Spleen (tissue), 13 donors: ENCODE measurements at places on chromosomes 11 and 22. TPM values are rescaled to one million over a fixed set of nuclear protein-coding genes. Genes with fewer than 3 reads are reported as not detected.

The PRRG4 gene
- polyA plus RNA-seq: 0.65 TPM

The ELF5 gene
- 0.28 TPM for polyA plus RNA-seq

The KLHL35 gene
- polyA plus RNA-seq: 2.0 TPM

DNA sequence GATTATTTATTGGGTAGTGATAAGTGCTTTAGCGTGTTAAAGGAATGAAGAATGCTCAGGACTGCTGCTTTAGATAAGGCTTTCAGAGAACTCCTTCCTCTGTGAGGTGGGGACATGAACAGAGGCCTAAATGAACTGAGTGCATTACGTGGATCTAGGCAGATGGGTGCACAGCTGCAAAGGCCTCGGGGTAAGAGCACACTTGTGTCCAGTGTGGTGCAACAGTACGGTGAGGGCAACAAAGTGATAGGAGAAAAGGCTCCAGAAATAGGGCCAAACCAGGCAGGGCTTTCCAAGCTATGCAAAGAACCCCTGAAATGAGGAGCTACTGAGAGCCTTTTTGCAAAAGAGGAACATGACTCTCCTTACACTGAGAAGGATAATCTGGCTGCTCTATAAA lies 45.3 kb upstream of the ARHGAP32 start:
- H3K4me1 ChIP-seq: no peaks in the 10 kb centered on the region
- H3K27ac ChIP-seq: no peak overlapping the region

DNA sequence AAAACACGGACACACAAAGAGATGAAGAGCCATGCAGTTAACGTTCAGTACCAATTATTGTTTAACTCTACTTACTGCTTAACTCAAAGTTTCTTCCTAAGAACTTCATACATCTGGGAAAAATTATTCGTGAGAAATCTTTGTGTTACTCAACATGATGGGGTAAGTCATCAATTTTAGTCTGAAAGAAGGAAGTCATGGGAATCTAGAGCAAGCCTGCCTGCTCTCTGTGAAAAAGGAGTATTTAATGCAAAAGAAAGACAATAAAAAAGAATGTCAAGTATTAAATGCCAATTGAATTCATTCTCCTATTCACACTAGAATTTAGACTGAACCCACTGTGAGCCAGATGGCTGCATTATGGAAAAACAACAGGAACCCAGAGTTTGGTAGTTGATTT lies 16.0 kb downstream of the TMEM123 start:
- H3K36me3 ChIP-seq: no peaks in the 10 kb centered on the region
- H3K4me1 ChIP-seq: peaks cover 32% of the 10 kb centered on the region
- no peaks in the 10 kb centered on the region for H3K27me3 ChIP-seq

DNA sequence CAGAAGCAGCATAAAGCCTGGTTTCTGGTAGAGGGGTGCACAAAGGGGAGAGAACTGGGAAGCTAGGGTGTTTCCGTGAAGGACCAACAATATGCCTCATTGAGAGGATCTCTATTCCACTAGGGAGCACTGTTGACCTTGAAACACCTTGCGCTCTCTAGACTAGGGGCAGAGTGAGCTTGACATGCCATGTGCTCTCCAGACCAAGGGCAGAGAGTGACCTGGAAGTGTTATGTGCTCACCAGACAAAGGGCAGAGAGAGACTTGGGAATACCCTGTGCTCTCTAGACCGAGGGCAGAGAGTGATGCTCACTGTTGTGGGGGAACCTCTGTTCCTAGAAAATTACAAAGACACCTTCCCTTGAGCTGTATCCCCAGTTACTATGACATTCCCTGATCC lies 15.2 kb upstream of the EI24 start:
- H3K27ac ChIP-seq: no peak overlapping the region
- H3K4me3 ChIP-seq: no peak overlapping the region
- no peaks in the 10 kb centered on the region for H3K4me1 ChIP-seq
- H3K27me3 ChIP-seq: no peaks in the 10 kb centered on the region

The RASSF10 gene
- polyA plus RNA-seq: not detected

- H3K27me3 ChIP-seq: no peaks in the 10 kb centered on the region
- H3K27ac ChIP-seq: no peak overlapping the region
- DNase-seq: no peak
- H3K4me3 ChIP-seq: no peak overlapping the region
- peaks cover 84% of the 10 kb centered on the region for H3K36me3 ChIP-seq
- no peaks in the 10 kb centered on the region for H3K4me1 ChIP-seq
Observed at GRCh38 chr11:898143-898511, 12.5 kb downstream of the CHID1 start.

The GRIA4 gene
- not detected for polyA plus RNA-seq

GRCh38 chr22:27857443-27857842 lies 55.9 kb upstream of the MN1 start:
- H3K36me3 ChIP-seq: peaks cover 95% of the 10 kb centered on the region
- no peak overlapping the region for H3K27ac ChIP-seq
- H3K27me3 ChIP-seq: no peaks in the 10 kb centered on the region
- H3K4me1 ChIP-seq: peaks cover 21% of the 10 kb centered on the region
- no peak overlapping the region for H3K4me3 ChIP-seq

The PLA2G3 gene
- polyA plus RNA-seq: not detected

- no peak overlapping the region for H3K27ac ChIP-seq
- no peak overlapping the region for H3K4me3 ChIP-seq
- DNase-seq: peak; percentile 72
- no peaks in the 10 kb centered on the region for H3K27me3 ChIP-seq
- H3K4me1 ChIP-seq: peaks cover 50% of the 10 kb centered on the region
Observed at GRCh38 chr11:1835671-1836010, 851 bp downstream of the SYT8 start.

- no peaks in the 10 kb centered on the region for H3K36me3 ChIP-seq
- peak overlapping the region; percentile 97 for H3K27ac ChIP-seq
- H3K27me3 ChIP-seq: no peaks in the 10 kb centered on the region
- no peak overlapping the region for H3K4me3 ChIP-seq
- H3K4me1 ChIP-seq: peaks cover 58% of the 10 kb centered on the region
Observed at GRCh38 chr11:73380897-73381410, 4.8 kb downstream of the RELT start.

DNA sequence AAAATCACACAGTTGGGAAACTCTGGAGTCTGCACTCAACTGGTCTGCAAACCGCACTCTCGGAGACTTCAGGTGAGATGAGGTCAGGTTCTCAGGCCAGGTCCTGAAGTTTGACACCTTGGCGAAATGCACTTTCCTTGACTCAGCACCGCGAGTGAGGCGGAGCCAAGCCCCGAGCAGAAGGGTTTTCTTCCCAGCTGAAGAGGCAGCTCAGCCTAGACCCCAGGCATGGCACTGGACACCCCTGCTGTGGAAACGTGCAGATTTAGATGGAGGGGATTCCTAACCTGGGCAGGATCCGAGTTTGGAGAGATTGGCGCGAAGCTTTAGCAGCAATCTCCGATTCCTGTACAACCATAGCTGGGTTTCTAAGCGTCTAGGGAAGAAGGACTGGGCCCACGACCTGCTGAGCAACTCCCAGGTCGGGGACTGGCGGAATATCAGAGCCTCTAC lies 835 bp upstream of the MYOD1 start:
- no peaks in the 10 kb centered on the region for H3K36me3 ChIP-seq
- peaks cover 37% of the 10 kb centered on the region for H3K4me1 ChIP-seq
- peaks cover 64% of the 10 kb centered on the region for H3K27me3 ChIP-seq

The APLNR gene
- polyA plus RNA-seq: 3.0 TPM

- H3K36me3 ChIP-seq: no peaks in the 10 kb centered on the region
- H3K4me1 ChIP-seq: peaks cover 5% of the 10 kb centered on the region
- no peak overlapping the region for H3K4me3 ChIP-seq
- peak; percentile 11 for DNase-seq
Observed at GRCh38 chr22:46545086-46545792, 7.8 kb upstream of the CELSR1 start.

The FAM227A gene
- 0.07 TPM for polyA plus RNA-seq

DNA sequence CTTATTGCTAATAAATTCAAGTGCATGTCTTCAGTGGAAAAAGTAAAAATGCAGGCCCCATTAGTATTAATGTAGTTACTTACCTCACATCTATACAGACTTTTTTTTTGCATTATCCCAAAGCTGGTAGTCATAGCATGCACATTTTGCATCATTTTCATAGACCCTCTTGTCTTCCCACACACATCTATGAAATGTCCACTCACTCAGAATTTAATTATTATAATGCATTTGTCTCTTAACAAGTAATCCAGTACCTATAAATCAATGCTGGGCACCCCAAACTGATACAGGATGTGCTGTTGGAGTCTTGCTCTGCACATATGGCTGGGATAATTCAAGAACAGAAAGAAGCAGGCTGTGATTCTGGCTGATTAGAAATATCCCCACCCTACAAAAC lies 370.4 kb upstream of the FAT3 start:
- no peaks in the 10 kb centered on the region for H3K36me3 ChIP-seq
- no peaks in the 10 kb centered on the region for H3K27me3 ChIP-seq
- no peak overlapping the region for H3K27ac ChIP-seq
- DNase-seq: no peak
- H3K4me3 ChIP-seq: no peak overlapping the region
- no peaks in the 10 kb centered on the region for H3K4me1 ChIP-seq

GRCh38 chr11:106017093-106017492 lies 4.9 kb downstream of the MSANTD4 start:
- no peaks in the 10 kb centered on the region for H3K27me3 ChIP-seq
- no peak overlapping the region for H3K4me3 ChIP-seq
- H3K4me1 ChIP-seq: peaks cover 27% of the 10 kb centered on the region
- H3K36me3 ChIP-seq: no peaks in the 10 kb centered on the region
- no peak for DNase-seq
- H3K27ac ChIP-seq: no peak overlapping the region

GRCh38 chr11:110762590-110762989 lies 50.4 kb upstream of the ARHGAP20 start:
- peaks cover 3% of the 10 kb centered on the region for H3K4me1 ChIP-seq
- DNase-seq: no peak
- H3K27me3 ChIP-seq: no peaks in the 10 kb centered on the region
- no peak overlapping the region for H3K27ac ChIP-seq
- H3K36me3 ChIP-seq: no peaks in the 10 kb centered on the region

- DNase-seq: no peak
- peaks cover 46% of the 10 kb centered on the region for H3K36me3 ChIP-seq
- peak overlapping the region; percentile 95 for H3K27ac ChIP-seq
- H3K4me3 ChIP-seq: peak overlapping the region; percentile 81
- no peaks in the 10 kb centered on the region for H3K27me3 ChIP-seq
Observed at GRCh38 chr11:65500387-65501185, 1.7 kb downstream of the MALAT1 start.

DNA sequence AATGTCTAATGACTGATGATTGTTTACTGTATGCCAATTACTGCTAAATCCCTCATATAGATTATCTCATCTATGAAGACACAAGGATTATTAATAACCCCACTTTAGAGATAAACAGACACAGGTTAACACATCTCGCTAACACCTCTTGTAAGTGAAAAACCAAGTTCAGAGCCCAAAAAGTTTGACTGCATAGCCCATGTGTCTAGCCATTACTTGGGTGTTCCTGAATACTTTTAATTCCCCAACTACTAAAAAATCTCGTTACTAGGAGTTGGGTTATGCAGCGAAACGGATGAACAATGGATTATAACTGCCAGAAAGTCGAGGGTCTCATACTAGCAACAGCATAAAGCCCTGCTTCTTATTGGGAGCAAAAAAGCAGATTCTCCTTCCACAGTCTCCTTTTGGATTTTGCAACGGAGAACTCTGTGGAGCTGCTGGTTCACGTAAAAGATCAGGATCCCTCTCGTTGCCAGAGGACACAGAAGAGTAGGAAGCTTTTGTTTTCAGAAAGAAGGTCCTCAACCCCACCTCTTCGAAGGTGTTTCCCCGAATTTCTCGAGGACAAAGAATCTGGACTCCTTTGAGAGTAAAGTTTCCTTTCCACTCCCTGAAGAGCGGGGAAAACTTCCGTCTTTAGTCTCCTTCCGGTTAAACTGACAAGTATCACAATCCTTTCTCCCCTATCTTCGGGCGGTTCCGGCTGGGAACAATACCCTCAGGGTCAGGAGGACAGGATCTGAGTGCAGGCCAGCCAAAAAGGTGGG lies 979 bp downstream of the ZBED5 start:
- H3K36me3 ChIP-seq: peaks cover 3% of the 10 kb centered on the region
- H3K4me1 ChIP-seq: peaks cover 35% of the 10 kb centered on the region
- peak overlapping the region; percentile 61 for H3K4me3 ChIP-seq
- DNase-seq: no peak
- H3K27me3 ChIP-seq: no peaks in the 10 kb centered on the region

GRCh38 chr11:73963861-73964260 lies 13.0 kb downstream of the DNAJB13 start:
- peaks cover 29% of the 10 kb centered on the region for H3K4me1 ChIP-seq
- peak; percentile 43 for DNase-seq
- no peak overlapping the region for H3K27ac ChIP-seq
- H3K36me3 ChIP-seq: no peaks in the 10 kb centered on the region

The RNF215 gene
- polyA plus RNA-seq: 8.3 TPM

DNA sequence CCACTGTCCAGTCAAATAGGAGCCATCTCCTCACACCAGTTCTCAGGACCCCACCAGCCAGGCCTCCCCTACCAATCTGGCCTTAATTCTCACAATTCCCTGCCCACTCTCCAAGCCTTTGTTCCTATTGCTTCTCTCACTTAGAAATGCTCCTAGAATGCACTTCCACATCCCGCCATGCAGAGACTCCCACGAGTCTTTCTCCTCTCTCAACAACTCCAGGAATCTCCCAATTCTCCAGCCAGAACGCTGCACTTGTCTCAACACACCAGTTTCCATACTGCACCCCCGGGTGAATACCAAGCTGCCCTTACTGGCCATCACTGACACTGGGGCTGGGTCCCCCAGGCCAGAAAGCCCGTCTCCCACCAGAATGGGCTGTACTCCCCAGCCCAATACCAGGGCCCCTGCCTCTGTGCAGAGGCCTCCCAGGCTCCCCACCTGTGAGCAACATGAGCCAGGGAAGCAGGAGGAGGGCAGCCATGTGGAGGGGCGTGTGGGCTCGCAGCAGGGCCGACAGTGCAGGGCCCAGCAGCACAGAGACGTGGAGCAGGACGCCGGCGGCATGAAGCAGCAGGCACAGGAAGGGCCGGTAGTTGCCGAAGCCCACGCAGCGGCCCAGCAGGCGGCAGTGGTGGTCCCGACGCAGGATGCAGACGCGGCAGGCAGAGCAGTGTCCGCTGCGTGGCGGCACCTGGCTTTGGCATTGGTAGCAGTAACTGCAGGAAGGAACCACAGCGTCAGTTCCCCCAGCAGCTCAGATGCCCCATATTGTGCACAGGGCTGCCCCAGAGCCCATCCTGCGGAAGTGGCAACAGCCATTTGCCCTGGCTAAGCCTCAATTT lies 2.4 kb downstream of the ZDHHC24 start:
- peaks cover 59% of the 10 kb centered on the region for H3K4me1 ChIP-seq
- peak overlapping the region; percentile 76 for H3K27ac ChIP-seq
- peaks cover 36% of the 10 kb centered on the region for H3K36me3 ChIP-seq
- peak overlapping the region; percentile 88 for H3K4me3 ChIP-seq
- H3K27me3 ChIP-seq: no peaks in the 10 kb centered on the region

The KDELR3 gene
- 3.1 TPM for polyA plus RNA-seq

DNA sequence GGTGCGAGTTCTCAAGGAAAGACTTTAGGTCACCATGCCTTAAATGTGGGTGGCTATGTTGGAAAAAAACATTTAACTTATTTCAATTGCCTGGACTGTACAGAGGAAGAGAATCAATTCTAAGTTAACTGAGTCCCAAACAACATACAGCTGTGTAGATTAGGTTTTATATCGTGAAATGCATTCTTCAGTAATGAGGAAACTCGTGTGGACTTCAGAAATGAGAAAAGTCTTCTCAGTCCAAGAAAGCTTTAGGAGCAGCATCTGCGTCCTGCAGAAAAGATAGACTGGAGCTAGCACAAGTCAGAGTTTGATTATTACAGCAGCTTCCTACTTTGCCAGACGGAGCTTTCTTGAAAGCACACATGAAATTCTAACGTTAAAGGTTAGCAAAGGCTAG lies 673.0 kb downstream of the OPCML start:
- no peak for DNase-seq
- H3K27ac ChIP-seq: no peak overlapping the region
- no peaks in the 10 kb centered on the region for H3K27me3 ChIP-seq
- no peaks in the 10 kb centered on the region for H3K4me1 ChIP-seq

The INS gene
- 1.3 TPM for polyA plus RNA-seq

The MOV10L1 gene
- polyA plus RNA-seq: not detected

The ARHGAP20 gene
- polyA plus RNA-seq: 0.20 TPM
